Activated CD4-positive, CD25-positive, alpha-beta regulatory T cell (primary cell): ENCODE measurements at places on chromosomes 1 and 21.
A peak's percentile ranks its signal among the peaks of the same experiment; 100 is the strongest.

- DNase-seq: no peak
Observed at GRCh38 chr1:17696417-17697301, 58.5 kb upstream of the ACTL8 start.

GRCh38 chr1:238329671-238330070 lies 438.9 kb upstream of the ZP4 start:
- no peak for DNase-seq

DNA sequence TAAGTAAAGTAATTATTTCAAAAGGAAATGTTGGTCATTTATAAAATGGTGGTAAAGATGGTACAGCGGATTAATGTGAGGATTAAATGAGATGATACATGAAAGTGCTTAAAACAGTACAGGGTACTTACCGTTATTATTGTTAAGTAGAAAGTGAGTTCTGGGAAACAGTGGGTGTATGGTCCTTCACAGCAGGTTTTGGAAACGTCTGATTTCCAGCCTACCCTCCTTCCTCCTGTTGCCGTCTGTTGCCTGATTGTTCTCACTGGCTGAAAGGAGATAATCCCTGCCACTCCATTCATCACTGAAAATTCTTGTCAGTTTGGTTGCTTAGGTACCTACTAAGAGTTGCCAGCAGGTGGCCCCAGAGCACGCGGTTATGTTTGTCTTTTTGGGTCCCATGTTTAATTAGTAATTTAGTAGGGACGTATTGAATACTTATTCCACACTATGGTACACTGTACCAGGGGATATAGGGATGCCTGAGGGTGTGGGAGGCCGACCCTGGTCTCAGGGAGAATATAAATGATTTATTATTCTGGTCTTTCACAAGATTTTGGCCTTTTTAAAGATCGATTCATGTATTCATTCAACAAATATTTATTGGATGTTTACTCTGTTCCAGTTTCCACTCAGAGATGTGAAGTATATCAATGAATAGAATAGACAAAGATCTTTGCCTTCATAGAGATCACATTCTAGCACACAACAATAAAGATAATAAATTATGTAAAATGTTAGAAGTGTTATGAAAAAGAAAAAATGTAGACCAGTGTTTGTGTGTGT lies 30.8 kb upstream of the RPTN start:
- peak; percentile 21 for DNase-seq

DNA sequence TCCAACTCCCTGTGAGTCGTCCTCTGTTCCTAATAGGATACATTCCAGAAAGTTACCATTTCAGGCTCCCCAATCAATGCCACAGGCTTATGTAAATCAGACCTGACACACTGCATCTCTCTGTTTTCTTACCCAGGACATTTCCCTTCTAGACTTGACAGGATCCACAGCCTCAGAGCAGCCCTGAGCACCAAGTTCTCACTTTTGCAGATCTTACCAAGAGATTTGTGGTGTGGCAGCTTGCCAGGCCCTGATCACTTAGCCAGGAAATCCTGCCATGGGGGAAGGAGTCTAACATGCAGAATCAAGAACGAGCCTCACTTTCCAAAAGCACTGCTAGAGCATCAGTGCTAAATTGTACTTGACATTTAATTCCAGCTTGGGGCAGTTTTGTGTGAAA lies 202.9 kb downstream of the TBX15 start:
- DNase-seq: no peak

- DNase-seq: no peak
Observed at GRCh38 chr1:56295949-56296929, 283.1 kb downstream of the PLPP3 start.

DNA sequence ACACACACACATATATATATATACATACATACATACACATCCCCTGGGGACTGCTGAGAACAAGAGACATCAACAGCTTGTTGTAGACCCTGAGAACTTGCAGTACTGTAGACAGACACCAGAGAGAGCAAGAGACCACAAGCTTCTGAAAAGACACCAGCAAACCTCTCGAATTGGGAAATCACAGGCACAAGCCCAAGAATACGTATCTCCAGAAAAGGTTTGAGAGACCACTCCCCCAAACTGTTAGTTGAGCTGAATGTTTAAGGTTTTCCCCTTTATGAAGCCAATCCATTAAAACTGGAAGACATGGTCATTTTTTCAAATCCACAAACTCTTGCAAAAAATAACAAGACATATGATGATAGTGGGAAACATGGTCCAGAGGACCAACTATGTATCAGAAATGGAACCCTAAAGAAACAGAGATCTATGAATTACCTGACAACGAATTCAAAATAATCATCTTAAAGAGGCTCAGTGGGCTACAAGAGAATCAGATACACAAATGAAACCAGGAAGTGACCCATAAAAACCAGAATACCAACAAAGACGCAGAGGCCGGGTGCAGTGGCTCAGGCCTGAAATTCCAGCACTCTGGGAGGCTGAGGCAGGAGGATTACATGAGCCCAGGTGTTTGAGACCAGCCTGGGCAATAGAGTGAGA lies 45.1 kb downstream of the SLC2A1 start:
- peak; percentile 36 for DNase-seq

DNA sequence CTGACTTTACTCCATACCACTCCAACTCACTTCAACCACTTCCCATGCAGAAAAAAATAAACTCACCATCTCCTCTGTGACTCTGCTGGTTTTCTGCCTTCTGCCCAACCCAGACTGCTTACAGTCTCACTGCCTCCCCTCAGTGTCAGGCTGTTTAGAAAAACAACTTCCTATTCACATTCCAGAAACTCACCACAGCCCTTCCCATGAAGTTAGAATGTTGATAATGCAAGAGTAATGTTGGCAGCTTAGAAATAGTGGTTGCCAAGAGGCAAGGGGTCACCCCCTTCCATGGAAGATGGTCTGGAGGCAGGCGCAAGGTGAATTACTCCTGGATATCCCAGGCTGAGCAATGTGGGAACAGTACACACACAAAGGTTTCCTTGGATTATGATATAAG lies at the start of gene SELP:
TSS of gene SELP (minus strand) at position 119 of the 400 bp plus-strand sequence. CDS start at position 69, 50 bp downstream.
- no peak for DNase-seq

DNA sequence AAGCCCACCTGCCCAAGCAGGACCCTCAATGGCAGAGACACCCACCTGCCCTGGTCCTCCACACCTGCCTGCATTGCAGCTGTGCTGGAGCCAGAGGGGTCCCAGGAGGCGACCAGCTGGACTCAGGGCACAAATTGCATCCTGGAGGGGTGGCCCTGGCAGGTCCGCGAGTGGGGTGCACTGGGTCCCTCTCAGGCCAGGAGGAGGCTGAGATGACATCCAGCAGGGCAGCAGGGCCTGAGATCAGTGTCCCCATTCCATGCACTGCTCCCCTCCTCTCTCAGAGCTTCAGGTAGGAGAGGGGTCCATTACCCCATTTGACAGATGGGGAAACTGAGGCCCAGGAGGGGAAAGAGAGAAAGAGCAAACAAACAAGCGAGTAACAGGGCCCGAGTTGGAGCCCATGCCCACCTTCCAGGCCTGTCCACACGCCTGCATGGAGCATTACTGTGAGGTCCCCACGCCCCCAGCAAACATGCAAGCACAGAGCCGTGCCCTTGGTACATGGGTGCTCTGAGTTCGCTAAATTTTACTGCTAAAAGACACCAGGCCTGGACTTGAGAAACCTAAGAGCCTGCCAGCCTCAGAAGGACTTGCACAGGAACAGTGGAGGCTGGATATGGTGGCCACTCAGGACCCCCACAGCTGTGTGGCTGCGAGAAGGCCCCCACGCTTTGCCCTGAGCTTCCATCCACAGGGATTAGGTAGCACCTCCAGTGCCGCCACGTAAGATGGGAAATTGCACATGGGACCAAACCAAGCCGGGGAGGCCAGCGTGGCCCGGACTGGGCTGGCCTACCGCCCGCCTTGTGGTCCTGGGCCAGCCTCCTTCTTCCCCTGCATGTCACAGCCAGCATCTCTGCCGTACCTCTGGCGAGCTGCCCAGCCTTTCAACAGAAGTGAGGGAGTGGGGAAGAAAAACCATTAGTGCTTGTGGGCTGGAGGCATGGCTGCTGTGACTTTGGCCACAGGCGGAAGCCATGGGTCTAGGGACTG lies 7.4 kb downstream of the WNT3A start:
- DNase-seq: no peak

- no peak for DNase-seq
Observed at GRCh38 chr1:66339944-66340343, 194.0 kb upstream of the SGIP1 start.

DNA sequence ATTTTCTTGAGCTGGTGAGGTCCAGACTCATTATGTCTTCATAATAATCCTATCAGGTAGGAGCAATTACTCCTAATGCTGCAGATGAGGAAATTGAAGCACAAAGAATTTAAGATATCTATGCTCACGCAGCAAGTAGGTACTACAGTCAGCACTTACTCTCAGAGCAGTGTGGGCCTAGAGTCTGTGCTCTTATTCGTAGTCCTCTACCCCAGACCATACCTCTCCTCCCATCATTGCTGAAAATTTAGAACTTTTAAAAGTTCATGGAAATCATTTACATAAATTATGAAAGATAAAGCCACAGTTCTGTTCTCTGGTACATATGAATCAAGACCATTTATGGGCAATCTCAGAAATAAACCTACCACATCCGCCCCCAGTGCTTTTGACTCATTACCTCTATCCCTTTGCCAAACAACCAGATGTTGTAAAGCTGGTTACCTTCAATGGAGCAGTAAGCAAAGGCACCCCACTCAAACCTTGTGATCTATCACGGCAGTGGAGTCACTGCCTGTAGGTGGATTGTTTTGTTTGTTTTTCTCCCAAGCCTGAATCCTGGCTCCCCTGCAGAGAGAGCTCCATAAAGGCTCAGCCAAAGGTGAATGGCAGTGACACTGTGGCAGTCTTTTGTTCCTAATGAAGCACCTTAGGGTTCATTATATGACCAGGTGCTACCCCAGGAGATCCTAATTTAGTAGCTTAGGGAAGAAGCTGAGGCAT lies 20.9 kb upstream of the MAN1A2 start:
- no peak for DNase-seq

- no peak for DNase-seq
Observed at GRCh38 chr1:67646145-67647035, 38.6 kb upstream of the GADD45A start.

- DNase-seq: no peak
Observed at GRCh38 chr1:116178837-116179236, 67.6 kb downstream of the MAB21L3 start.

GRCh38 chr1:223682502-223682901 lies 17.0 kb upstream of the CAPN8 start:
- no peak for DNase-seq

- no peak for DNase-seq
Observed at GRCh38 chr1:8682573-8682972, 134.9 kb downstream of the RERE start.

DNA sequence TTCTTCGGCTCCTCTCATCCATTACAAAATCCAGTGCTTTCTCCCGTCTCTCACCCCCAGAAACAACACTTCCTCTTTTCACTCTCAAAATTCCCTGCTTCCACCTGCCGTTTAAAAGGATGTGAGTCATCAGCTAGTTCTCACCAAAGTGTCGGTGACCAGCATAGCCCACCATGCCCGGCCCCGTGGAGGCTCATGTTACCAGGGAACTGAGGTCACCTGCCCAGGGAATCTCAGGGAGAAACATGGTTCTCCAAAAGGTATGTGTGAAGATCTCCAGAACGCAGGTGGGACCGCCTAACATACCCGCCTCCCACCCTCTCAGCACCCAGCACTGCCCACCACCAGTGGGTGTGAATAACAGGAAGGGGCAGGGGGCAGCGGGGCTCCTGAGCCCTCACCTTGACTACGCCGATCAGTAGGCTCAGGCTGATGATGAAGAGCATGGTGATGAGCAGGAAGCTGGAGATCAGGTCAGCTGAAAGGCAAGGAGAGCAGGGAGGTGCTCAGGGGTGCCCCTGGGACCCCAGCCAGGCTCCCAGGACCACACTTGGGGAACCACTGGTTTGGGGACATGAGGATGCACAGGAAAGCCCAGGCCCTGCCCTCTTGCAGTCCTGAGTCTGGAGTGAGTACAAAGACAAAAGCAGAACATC lies 16.2 kb downstream of the LAPTM5 start:
- DNase-seq: no peak
